ENCODE measurements at places on chromosomes 3 and 15.

- no peak for DNase-seq
Observed at GRCh38 chr15:48112242-48112641, 8.5 kb upstream of the SLC24A5 start.

DNA sequence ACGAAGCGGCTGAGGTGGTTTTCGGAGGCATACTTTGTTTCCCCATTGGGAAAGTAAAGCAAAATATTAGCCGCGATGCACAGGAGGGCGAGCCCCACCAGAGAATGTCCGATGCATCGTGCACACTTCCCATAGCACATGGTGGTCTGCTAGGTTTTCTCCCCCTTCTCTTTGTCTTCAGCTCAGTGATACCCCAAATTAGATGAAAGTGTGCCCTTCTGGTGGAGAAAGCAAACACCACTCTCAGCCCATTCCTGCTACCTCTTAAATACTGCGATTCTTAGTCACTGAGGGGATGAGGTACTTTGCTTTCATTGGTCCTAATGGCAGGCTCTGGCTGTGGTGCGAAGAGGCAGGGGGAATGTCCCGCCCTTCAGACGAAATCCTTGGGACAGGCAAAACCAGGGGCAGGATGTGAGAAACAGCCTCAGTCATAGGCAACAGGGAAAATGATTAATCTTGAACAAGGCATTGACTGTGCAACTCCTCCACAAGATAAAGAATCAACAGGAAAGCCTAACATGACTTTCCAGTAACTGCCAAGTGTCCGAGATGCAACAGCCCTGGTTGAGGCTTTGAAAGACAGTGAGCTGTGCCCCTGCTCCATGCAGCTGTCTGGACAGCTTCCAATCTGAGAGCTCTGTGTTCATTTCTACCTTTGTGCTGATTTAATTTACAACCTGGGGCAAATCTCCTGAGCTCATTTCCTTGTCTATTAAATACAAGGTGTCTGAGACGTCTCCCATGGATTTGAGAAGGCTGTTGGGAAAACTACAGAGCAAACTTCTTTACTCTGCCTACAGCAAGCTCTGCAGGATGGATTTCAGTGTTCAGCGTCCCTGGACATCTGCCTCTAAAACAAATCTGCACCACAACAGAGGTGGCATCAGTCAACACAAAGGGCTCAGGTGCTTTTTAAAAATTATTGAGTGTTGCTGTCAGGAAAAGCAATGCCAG is at the start of gene TM4SF1:
Gene TM4SF1 (minus strand): TSS at position 242 of the 957 bp plus-strand sequence. CDS start 102 bp downstream, at position 140.
- no peak for DNase-seq

DNA sequence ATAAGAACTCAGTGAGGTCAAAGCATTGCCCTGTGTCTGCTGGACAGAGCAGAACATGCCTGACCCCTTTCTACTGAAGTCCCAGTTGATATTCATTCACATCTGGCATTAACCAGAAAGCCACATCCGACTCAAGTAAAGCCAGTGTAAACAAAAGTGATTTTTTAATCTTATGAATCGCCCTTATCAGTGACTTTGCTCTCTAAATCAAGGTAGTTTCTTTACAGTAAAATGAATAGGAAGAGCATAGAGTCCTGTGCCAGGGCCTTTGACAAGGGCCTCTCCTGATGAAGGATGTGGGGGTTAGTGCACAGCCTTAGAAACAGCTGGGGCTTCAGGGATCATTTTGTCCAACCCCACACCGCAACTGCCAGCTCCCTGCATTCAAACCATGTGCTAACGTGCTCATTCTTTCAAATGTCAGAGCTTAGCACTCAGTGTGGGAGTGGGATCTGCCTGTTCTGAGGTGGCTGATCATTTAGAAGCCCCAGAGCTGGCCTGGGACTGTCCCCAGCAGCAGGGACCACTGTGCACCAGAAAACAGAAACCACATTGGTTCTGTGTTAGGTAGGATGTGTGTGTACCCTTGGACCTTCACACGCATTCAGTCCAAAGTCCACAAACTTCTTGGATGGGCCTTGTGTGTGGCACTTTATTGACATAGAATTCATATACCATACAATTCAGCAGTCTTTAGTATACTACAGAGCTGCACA is 55.3 kb downstream of the CCR4 start:
- no peak for DNase-seq

DNA sequence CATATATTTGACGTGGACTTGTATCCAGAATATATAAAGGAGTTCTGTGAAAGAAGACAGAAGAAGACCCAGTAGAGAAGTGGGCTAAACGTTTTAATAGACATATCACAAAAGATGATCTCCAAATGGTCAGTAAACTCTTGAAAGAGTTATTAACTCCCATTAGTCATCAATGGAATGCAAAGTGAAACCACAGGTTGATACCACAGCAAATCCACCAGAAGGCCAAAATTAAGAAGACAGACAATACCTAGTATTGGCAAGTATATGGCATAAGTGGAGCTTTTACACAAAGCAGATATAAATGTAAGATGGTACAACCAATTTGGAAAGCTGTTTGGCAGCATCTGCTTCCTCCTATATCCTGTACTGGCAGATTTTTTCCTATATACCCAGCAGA is 6.0 kb downstream of the SPATA16 start:
- no peak for DNase-seq

GRCh38 chr3:46464326-46465195 is at the start of gene LTF:
LTF (minus strand) TSS chr3:46464905; CDS start chr3:46464867, 38 bp downstream.
- no peak for DNase-seq

DNA sequence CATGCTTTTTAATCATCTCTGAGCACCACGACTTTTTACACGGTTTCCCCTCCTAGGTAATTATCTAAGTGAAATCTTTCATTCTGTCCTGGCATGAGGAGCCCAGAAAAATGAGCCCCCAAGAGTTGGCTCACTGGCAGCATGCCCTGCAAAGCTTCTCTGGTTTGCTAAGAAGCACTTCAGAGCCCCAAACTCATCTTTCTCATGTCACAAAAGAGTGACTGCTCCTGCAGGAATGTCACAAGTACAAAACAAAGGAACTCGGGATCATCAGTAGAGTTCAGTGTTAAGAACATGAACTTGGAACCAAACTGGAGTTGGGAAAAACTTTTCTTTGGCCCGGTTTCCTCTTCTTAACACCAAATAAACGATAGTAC is 123.9 kb downstream of the FOXB1 start:
- DNase-seq, result no peak

DNA sequence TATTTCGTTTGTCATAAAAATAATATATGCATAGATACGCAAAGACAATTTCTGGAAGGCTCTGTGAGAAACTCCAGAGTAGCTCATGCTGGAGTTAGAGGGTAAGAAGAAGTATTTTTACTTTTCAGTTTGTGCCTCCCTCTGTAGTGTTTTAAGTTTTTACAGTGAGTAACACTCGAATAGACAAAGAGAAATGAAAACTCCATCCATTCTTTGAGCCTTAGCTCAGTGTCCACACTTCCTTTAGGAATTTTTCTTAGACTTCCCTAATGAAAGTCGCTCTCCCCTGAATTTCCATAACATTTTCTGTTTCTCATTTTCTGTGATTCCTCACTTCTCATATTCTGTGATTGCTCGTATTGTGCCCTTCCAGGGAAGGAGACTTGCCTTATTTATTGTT is 2.1 kb downstream of the BLOC1S6 start:
- DNase-seq, result no peak

GRCh38 chr3:155075200-155075599 is 4.9 kb upstream of the MME start:
- no peak for DNase-seq

GRCh38 chr3:7545334-7545733 is 684.4 kb downstream of the GRM7 start:
- DNase-seq, result no peak

DNA sequence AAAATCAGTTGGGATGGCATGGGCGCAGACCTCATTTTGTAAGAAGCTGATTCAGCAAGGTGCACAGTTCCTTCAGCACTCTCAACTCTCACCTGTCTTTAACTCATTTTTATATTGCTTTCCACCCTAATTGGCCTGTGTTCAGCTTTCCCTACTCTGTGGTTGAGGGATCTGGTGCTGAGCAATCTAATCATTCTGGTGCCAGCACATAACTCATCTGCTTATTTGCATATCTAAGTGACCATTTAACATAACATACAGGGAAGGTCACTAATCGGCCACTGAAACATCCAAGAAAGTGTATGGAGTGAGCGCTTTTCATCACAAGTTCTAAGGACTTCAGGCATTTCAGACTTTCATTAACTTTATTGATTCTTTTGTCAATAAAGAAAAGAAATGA is 303.4 kb upstream of the ROPN1 start:
- no peak for DNase-seq

- DNase-seq, result no peak
Observed at GRCh38 chr3:193240850-193241706, at the start of gene PLAAT1. PLAAT1 (plus strand) TSS chr3:193241222; CDS start chr3:193255651, 14,429 bp downstream.

Measured in memory B cell (primary cell).